ENCODE measurements at places on chromosomes 13 and 19.

GRCh38 chr19:46499692-46500091, 4.0 kb upstream of the PNMA8B start:
- DNase-seq, result no peak

DNA sequence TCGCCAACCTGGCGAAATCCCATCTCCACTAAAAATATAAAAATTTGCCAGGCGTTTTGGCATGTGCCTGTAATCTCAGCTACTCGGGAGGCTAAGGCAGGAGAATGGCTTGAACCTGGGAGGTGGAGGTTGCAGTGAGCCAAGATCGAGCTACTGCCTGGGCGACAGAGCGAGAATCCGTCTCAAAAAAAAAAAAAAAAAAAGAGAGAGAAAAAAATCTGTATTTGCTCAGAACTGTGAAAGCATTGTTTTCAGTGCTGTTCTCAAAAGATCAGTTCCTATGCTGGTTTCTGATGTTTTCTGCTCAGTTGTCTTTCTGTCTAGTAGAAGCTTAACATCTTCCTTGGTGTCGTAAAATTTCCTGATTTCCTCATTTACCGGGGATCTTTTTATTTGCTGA, 2.5 kb downstream of the SF3A2 start:
- no peak for DNase-seq

- no peak for DNase-seq
These were observed 794.3 kb downstream of the LIG4 start for GRCh38 chr13:107421028-107421427.

- DNase-seq, result no peak
These were observed 9.6 kb upstream of the UBL3 start for GRCh38 chr13:29859971-29860370.

- DNase-seq, result no peak
These were observed 1.6 kb downstream of the TRIM28 start for GRCh38 chr19:58545286-58546018.

DNA sequence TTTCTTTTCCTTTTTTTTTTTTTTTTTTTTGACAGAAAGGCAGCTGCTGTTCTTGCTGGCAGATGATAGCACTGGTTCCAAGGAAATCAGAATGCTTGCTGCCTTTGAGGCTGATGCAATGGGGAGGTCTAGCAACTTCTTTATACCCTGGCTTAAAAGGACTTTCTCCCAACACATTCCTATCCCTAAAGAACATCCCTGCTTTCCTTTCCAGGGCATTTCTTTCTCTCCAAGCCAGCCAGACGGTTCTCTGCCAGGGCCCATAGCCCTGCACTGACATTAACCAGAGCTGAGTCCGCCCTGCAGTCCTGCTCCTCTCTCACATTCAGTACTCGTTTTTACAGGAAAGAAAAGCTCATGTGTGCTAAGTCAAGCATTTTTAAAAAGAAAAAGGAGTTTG, 133.9 kb upstream of the WASF3 start:
- DNase-seq, result no peak

DNA sequence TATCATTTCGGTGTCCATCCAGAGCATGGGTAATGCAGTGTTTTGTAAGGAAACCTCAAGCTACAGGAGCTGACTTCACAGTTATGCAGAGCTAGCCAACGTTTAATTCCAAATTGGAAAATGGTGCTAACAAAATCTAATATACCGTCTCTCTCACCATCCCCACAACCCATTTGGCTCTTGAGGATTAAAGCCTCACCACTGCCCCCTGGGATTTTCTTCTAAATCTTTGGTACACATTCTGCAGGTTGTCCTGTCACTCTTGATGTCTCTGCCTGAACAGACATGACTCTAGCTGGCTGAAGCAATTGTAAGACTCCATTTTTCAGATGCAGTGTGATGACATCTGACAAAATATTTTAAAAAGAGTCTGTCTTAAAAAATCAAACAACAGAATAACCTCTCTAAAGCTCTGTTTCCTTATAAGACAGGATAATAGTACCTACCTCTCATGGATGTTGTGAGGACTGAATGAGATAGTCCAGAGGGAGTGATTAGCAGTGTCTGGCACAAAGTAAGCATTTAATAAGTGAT, 451.8 kb downstream of the SUCLA2 start:
- DNase-seq, result no peak

Data from T-helper 2 cell (primary cell).